ENCODE measurements at places on chromosomes 2 and 18.
A peak's percentile ranks its signal among the peaks of the same experiment; 100 is the strongest.

DNA sequence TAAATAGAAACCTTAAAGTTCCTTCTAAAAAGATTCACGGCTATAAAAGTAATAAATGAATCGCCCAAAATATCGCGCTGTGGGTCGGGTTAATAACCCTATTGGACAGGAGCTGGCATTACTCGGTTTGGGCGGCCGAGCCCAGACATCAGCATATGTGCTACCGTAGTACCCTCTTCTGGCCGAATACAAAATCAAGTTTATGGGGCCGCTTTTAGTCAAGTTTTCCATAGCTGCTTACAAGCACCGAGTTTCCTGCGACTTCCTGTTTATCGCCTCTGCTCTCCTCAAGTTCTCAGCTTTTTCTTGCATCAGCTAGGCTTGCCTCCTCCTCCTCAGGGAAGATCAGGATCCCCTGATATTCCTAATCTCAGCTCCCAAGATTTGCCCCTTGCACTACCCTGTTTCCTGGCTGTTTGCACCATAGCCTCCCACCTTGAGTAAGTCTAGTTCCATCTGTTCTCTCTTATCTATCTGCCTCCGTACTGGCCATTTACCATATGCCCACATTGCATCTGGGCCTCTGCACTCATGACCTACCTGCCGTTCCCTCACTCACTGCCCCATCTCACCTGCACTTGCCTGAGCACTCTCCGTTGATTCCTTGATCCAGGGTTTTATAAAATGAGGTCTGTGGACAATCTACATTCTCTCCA, 56.1 kb downstream of the SLC35F5 start:
- DNase-seq: peak; percentile 58

GRCh38 chr2:206361407-206362045, 81.8 kb upstream of the ADAM23 start:
- DNase-seq: no peak

GRCh38 chr2:165793779-165794535, at the start of gene GALNT3:
Gene GALNT3 (minus strand): TSS chr2:165794247. CDS start chr2:165770700, 23,547 bp downstream.
- DNase-seq: peak; percentile 45

DNA sequence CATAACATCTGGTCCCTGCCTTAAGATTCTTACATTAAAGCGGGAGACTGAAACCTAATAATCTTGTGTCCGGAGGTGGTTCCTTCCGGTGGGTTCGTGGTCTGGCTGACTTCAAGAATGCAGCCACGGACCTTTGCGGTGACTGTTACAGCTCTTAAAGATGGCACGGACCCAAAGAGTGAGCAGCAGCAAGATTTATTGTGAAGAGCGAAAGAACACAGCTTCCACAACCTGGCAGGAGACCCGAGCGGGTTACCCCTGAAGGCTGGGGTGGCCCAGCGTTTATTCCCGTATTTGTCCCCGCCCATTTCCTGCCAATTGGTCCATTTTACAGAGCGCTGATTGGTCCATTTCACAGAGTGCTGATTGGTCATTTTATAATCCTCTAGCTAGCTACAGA, 122.3 kb upstream of the SIX2 start:
- no peak for DNase-seq

GRCh38 chr18:7233134-7233810, 2.4 kb downstream of the LRRC30 start:
- DNase-seq: no peak

GRCh38 chr2:120748310-120748709, 12.6 kb downstream of the GLI2 start:
- no peak for DNase-seq

DNA sequence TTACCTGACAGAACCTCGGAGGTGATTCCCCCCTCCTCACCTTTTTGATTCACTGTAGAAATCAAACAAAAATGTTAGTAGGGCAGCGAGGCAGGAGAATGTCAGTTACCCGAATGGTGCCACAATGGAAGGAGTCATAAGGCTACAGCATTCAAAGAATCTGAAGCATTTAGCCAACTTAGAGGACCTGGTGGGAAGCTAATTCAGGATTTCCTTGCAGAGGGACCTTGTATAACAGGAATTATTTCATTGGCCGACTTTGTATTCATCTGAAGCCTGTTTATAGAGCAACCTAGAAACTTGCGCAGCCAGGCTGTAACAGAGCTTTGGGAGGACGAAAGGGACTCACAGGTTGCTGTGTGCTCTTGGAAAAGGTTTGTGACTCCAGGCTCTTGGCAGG, 129.1 kb upstream of the MMADHC start:
- DNase-seq: no peak

- DNase-seq: no peak
Observed at GRCh38 chr2:24024996-24025663, 15.2 kb downstream of the MFSD2B start.

- DNase-seq: no peak
Observed at GRCh38 chr2:11019614-11020013, 107.9 kb downstream of the KCNF1 start.

- peak; percentile 22 for DNase-seq
Observed at GRCh38 chr2:26581266-26581990, 59.7 kb downstream of the CIB4 start.

- no peak for DNase-seq
Observed at GRCh38 chr2:143498496-143498895, 369.3 kb downstream of the ARHGAP15 start.

DNA sequence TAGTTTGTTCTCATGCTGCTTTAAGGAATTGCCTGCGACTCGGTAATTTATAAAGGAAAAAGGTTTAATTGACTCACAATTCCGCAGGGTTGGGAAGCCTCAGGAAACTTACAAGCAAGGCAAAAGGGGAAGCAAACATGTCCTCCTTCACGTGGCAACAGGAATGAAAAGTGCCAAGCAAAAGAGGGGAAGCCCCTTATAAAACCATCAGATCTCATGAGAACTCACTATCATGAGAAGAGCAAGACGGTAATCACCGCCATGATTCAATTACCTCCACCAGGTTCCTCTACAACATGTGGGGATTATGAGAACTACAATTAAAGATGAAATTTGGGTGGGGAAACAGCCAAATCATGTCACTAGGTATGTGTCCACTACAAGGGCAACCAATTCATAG, 53.9 kb downstream of the MAP4K3 start:
- no peak for DNase-seq

- DNase-seq: no peak
Observed at GRCh38 chr2:166671235-166671634, 177.2 kb upstream of the SCN7A start.

GRCh38 chr2:15802657-15803542, 137.4 kb upstream of the MYCN start:
- DNase-seq: no peak

DNA sequence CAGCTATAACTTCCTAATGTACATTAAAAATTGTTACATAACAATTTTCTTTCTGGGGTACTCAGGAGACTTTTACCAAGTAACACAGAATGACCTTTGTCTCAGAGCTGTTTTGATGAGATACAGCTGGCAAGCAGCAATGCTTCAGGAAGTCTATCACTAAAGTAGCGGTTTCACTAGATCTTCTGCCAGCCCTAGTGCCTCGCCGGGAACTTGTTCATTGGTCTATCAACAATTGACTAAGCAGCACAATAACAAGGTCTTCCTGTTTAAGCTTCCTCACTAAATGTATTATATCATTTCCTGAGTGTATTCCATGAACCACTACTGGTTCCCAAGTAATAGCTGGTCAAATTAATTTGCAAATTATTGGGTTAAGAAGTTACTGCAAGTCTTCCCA, 69.2 kb downstream of the TRIP12 start:
- DNase-seq: peak; percentile 54

DNA sequence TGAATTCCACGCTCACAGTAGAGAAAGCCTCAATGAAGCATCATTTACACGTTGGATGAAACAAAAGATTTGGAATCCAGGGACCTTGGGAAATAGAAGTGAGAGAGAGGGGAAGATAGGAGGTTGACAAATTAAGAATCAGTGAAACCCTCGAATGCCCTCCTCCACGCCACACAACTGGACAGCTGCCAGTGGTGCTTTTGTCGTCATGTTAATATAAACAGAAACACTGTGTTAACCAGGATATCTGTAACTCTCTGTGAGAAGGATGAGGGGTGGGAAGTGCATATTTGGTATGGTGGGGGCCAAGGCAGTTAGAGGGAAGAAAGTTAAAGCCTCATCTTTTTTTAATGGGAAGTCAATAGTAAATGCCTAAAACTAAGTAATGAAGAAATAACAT, 108.7 kb downstream of the GFPT1 start:
- DNase-seq: no peak

DNA sequence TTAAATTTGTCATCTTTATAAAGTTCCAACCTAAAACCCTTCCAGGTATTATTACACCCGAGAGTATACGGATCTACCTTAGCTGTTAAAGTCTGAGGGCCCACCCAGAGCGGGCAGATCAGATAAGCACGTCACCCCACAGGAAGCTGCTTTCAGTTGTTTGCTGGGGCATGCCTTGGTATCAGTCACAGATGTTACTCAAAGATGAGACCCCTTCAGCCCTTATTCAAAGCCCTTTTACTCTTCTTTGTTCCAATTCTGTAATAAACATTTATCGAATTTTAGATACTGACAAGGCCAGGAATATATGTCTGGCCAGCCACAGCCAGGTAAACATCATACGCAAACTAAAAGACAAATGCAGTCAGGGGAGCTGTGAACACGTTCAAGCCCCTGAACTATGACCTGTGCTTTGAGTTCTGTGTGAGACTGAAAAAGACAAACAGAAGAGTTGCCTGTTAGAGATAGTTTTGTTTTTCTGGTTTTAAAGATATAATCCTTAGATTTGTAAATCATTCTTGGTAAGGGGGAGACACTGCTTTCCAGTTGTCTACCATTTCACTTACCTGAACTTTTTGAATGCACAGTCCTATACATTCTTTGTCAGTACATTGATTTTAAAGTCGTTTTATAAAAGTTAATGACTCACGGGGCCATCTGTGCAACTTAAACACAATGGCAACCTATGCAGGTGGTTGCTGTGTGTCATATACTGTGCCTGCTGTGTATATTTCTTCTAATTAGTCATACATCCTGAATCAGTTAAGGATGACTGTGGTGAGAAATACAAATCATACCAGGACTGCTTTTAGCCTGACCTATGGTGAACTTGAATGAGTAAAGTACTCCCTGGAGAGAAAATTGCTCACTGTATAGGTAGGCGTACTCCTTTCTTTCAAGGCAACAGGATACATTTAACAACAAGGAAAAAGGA, 100.5 kb upstream of the ITPRID2 start:
- DNase-seq: no peak

DNA sequence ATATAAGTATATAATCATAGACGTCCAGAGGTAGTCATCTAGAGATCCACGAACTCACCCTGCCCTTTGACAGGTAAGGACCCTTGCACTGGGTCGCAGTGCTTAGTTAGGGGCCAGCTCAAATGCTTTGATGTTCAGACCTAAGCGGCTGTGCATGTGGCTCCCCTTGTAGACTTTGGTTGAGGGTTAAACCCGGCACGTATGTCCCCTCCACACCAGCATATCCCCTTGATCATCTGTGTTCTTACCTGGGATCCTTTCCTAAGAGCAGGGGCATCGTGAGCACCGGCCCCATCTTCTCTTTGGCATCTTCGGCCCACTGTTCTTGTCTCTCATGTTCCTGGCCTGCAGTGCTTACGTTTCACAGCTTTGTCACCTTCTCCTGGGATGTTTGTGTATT, 31.4 kb downstream of the GRHL1 start:
- DNase-seq: no peak

DNA sequence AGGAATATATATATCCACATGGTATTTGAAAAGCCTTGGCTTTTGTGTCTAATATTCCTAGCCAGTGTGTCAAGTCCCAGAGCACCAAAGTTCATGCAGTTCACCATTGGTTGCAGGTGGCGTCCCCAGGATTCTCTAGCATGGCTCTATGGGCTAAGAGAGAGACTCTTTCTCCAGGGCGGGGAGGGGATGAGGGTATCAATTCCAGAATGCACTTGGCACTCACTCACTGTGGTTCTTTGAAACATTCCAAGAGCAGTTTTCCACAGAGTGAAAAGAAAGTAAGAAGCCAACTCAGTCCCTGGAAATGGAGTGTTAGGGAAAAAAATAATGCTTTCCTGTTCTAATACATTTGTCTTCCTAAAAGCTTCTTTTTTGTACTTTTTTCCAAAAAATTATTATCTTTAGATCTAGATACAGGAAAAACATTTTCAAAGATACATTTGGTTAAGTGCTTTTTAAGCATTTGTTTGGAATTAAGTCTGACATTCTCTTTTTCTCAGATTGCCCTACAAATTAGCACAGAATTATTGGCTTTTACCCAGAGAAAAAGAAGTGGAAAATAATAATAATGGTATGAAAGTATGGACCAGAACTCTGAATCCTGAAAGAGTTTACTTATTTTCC, 239.9 kb downstream of the PAX3 start:
- no peak for DNase-seq

DNA sequence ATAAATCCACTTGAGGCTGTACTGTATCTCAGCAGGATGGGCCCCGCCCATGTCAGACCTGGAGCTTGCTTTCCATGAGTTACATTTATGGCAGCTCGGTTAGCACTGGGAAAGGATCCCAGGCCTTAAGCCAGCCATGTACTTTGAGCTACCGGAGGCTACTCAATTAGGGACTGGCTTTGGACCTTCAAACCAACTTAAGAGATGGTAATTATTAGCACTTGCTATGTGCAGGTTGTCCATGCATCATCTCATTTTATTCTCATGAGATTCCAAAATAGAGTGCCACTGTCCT, 64.4 kb downstream of the ACTR2 start:
- DNase-seq: no peak

DNA sequence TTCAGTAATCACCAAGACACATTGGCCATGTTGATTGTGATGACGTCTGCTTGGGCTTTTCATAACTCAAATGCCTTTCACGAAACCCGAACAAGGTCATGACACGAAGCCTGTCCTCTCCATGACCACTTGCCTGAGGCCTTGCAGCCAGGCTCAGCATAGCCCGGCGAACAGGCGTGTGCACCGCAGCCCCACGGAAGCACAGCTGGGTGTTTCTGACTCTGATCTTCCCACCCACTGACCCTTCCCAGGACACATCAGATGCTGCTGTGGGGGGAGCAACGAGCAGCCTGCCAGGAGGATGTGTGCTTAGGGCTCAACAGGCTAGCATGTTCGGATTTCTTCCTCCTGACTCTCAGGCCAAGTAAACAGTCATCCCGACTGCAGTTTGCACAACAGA, 369.4 kb upstream of the SALL3 start:
- DNase-seq: no peak

DNA sequence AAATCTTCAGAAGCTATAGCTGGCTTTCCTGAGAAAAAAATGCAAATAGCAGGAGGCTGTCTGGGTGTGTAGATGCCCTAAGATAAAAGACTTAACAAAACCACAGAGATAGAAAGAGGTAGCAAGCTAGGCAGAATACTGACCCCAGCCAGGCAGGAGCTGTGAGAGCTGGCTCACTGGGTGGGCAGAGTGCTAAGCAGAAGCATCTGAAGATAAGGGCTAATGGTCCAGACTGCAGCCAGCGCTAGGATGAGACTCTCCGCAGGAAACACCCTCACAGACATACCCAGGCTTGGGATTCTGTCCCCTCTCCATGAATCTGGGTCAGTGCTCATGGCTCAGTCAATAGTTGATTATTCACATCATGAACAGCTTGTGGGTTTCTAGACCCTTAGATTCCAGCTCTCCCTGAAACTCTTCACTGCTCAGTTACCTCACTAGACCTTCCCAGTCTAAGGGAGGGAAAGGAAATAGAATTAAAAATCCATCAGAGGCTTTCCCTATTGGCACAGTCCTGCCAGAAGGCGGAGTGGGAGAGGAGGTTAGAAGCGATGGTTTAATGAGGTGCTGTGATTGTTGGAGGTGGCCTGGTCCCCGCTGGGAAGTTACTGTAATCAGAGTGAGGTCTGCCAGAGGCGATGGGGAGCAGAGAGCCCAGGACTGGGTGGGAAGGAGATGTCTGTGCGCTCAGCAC, 21.4 kb upstream of the CCBE1 start:
- DNase-seq: no peak

Data from Right ventricle myocardium superior (tissue), 1 donor.